DMS53 (cell line): ENCODE measurements at places on chromosomes 2 and 18.

DNA sequence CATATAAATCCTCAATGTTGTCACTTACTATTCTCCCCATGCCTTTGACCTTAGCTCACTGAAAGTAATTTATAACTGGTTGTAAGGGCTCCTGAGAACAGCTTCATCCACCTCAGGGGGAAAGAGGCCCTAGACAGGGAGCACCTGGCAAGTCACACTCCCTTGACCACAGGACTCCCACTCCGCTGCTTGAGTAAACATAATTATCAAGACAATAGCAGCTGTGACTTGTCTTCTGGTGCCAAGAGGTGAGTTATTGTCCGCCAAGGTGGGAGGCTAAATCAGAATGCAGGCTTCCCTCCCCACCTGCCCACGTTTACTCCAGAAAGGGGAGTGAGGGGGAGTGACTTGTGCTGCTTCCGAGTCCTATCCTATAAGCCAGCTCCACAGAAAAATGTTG is 230.6 kb upstream of the LRATD1 start:
- DNase-seq, result peak; percentile 95

DNA sequence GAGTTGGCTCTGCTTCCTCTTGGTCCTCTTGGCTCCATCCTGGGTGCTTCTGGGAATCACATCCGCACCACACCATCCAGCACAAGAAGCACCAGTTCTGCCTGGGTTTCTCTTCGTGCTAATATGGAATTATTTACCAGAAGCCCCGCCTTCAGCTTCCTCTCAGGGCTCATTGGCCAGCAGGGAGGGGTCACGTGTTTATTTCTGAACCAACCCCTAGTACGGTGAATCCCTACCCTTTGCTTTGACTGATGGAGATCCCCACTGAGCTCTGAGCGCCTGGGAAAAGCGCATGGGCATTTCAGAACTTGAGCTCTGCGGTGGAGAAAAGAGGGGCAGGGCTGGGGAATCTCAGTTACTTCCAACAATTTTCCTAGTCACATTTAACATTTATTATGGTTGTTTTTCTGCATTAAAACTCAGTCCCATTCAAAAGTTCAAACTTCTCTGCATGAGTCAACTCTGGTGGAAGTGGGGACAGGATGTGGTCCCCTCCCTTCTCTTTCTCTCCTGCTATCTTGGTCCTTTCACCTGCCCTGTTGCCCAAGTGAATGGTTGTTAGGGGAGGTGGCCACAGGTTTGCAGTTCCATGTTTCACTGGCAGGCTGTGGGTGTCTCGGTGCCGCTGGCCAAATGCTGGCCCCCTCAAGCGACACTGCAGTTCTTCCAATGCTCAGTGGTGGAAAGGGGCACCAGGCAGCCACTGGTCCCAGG is 76.4 kb upstream of the TTC39C start:
- no peak for DNase-seq

- DNase-seq, result no peak
Measured at GRCh38 chr2:158413581-158413980, 43.0 kb downstream of the CCDC148 start.

GRCh38 chr2:224222974-224223373 is 178.9 kb downstream of the FAM124B start:
- DNase-seq, result no peak

- DNase-seq, result no peak
Measured at GRCh38 chr2:61244694-61245093, 82.7 kb downstream of the C2orf74 start.

GRCh38 chr2:126543081-126543480 is 112.9 kb upstream of the GYPC start:
- DNase-seq, result peak; percentile 50

GRCh38 chr2:123993728-123994323 is 31.3 kb upstream of the CNTNAP5 start:
- peak; percentile 81 for DNase-seq

- DNase-seq, result peak; percentile 79
Measured at GRCh38 chr2:47771211-47771610, 11.7 kb upstream of the MSH6 start.

GRCh38 chr2:218218268-218219185 is 1.5 kb downstream of the ARPC2 start:
- DNase-seq, result no peak

DNA sequence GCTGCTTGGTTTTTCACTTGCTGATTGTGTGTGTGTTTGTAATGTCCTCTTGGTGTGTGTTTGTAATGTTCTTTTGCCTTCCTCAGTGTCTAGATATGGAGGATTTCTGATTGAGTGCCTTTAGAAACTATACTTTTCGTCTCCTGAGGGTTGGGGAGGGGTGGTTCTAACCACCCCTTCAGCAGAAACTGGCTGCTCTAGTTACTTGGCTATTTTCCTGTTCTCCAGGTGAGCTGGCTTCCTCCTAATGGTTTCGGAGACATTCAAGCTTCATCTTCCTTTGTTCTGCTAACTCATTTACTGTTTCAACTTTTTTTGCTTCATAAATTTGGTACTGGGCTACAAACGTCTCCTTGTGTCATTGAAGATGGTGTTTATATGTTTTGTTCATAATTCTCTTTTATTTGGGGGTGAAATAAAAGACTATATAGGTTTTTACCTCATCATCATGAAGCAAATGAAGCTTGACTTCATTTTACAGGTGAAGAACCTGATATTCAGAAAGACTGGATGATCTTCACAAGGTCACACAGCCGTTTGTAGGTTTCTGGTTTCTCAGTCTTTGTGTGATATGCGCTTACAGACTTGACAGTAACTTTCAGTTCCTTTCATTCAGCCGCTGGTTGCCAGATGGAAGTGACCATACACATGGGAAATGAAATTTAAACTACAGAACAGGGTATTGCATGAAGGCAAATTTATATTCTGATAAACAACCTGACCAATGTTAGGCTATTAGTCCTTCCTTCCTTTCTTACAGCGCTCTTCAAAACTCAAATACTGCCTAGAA is 238.5 kb downstream of the GALR1 start:
- DNase-seq, result no peak

GRCh38 chr2:230382108-230382507 is 33.9 kb upstream of the SP100 start:
- no peak for DNase-seq

DNA sequence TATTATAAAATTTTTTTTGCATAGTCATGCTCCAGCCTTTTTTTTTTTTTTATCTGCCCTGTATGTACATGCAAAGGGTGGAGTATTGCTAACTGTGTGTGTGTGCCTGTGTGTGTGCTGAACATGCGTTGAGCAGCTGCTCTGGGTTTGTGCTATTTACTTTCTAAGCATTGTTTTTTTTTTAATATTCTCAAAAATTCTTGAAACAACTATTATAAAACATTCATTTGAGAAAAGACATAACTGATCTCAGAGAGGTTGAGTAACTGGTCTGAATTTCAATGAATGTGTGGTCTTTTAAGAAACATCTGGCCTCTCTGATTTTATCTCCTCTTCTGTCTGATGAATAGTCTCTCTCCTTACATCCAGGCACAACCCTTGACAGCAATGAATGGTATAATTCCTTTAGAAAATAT is 366.0 kb upstream of the SLC14A2 start:
- no peak for DNase-seq

DNA sequence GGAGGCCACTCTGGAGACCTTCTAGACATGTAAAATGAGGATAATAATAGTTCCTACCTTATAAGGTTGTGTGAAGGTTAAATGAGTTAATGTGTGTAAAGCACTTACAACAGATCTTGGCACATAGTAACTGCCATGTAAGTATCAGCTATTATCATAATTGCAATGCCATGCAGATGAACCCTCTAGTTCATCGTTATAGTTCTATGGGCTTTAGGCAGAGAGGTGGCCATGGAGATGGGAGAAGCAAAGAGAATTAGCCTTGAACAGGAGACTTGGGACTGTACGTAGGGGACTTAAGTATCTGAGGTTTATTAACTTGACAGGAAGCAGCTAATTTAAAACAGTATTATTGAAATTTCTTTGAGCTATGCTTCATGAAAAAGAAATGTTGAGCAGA is 151.8 kb downstream of the PIK3C3 start:
- DNase-seq, result no peak

GRCh38 chr18:21894619-21895367 is 154.2 kb downstream of the MIB1 start:
- DNase-seq, result no peak

GRCh38 chr2:42102024-42102590 is 54.3 kb downstream of the PKDCC start:
- DNase-seq, result peak; percentile 85

- DNase-seq, result peak; percentile 74
Measured at GRCh38 chr2:194166818-194167217, 1490.2 kb upstream of the SLC39A10 start.

DNA sequence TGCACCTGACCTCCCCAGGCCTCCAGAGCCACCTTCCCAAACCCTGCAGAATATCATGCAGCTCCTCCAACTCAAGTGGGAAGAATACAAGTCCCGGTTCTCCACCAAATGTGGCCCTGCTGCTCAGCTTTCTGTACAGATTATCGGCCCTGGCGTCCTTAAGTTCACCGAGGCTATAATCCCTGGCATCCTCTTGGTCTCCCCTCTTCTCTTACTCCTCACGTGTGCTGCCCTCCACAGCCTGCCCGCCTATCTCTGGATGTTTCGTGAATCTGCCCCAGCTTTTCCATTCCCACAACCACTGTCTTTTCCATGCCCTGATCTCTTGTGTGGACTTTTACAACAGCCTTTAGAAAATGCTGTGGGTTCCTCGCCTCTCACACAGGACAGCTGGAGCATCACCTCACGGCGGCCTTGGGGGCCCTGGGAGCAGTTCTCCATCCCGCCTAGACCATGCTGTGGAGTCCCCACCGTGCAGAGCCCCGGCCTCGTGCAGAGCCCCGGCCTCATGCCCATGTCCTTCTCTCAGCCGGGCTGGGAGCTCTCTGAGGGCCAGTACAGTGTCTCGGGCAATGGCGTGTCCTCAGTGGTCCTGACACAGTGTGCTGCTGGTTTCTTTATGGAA is 170.3 kb upstream of the PXDN start:
- DNase-seq, result no peak

- DNase-seq, result peak; percentile 12
Measured at GRCh38 chr2:233413559-233414272, 59.4 kb downstream of the DGKD start.

DNA sequence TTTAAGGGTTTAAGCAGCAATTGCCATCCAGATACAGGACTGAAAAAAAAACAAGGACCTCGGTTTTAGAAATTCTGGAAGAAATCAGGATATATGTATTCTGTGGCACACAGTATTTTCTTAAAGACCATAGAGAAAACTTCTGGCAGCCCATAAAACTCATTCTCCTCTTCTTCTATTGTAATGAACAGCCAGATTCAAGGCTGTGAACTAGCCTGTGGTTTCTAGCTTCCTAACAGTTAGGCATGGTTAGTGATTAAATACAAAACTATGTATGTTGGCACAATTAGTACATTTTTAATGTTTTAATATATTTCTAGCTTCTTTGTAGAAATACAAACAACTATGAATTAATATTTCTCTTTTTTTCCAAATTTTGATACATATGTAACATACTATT is 555.7 kb downstream of the DSC3 start:
- DNase-seq, result no peak

DNA sequence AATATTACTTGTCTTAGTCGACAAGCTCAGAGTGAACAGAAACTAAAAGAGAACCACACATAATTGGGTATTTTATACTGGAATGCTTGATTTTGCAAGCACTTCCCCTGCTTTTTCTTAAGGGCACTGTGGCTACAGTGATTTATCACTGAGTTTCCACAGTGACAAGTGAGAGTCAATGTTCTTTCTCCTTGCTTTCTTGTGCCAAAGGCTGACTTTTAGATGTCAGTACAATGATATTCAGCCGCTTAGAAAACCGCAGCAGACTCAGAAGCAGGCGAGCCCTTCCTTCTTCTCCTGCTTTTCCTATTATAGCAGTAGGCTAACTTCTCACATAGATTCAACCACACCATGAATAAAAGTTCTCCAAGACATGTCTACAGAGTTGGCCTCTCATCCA is 1603.6 kb upstream of the NXPH2 start:
- DNase-seq, result no peak

- DNase-seq, result peak; percentile 42
Measured at GRCh38 chr2:44929159-44929734, 12.3 kb upstream of the SIX3 start.

DNA sequence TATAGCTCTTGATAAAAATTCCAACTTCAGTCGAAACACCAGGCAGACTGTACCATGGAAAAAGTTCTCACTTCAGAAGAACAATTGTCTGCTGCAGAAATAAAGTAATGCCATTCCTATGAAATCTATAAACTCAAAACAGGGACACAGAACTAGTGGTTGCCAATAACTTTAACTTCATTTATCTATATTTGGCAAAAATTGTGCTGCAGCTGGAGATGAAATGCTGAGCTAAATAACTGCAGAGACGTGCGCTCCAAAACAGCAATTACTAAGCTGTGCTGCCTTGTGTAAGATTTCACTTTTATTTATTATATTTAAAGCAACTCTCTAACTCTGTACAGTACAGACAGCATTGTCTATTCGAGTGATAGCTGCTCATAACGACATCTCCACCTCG is 540.1 kb upstream of the ID2 start:
- no peak for DNase-seq

DNA sequence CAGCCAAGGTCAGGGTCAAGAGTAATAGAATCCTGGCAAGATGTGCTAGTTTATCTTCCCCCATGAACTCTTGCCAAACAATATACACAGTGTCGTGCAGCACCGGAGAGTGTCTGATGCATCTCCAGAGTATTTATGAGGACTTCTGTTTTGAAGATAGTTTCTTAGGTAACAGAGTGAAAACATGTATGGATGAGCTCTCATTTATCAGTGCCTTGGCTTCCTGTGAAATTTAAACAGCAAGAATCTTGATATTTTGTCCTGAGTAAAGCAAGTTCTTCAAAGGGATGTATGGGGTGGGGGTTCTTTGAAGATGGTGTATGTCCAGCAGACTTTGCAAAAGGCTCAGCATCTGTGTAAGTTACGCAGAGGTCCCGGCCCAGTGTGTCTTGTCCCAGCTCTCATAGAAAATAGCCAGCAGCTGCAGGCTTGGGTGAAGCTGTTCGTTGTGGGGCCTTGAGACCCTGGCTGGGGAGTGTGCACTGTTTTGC is 361.0 kb upstream of the NT5C1B start:
- no peak for DNase-seq

- no peak for DNase-seq
Measured at GRCh38 chr18:74284191-74284979, 7.4 kb downstream of the CYB5A start.

- DNase-seq, result peak; percentile 65
Measured at GRCh38 chr2:218959761-218960308, 369 bp downstream of the CDK5R2 start.

- DNase-seq, result no peak
Measured at GRCh38 chr2:45889620-45890370, 238.3 kb downstream of the PRKCE start.

- DNase-seq, result no peak
Measured at GRCh38 chr2:157359628-157360027, 34.0 kb upstream of the ERMN start.

- no peak for DNase-seq
Measured at GRCh38 chr2:137837830-137838229, 126.4 kb upstream of the HNMT start.

GRCh38 chr18:63567276-63567675 is 19.9 kb upstream of the SERPINB13 start:
- DNase-seq, result no peak

GRCh38 chr2:189633392-189633811 is 27.9 kb upstream of the ASNSD1 start:
- DNase-seq, result peak; percentile 14

- peak; percentile 85 for DNase-seq
Measured at GRCh38 chr2:162839419-162839818, 852 bp upstream of the KCNH7 start.
